ENCODE measurements at places on chromosomes 5 and 9.

DNA sequence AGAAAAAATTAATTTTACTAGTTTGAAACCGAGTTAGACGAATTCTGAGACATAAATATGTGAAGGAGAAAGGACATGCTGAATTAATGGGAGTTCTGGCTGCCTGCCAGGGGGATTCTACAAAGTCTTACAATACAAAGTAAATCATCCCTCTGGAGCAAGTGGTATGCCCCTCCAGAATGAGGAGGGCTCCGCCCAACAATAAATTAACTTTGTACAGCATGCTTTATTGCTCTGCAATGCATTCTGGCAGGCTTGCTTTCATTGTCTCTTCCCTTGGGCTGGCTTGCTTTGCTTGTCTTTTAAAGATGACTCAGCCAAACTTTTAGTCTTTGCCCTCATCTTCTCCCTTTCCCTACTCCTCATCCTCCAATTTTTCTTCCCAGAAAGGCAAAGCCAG, 11.7 kb upstream of the PCDHB1 start:
- no peak for DNase-seq

GRCh38 chr5:60183881-60184280, 290.4 kb upstream of the PDE4D start:
- DNase-seq, result no peak

- no peak for DNase-seq
These were observed 3.2 kb upstream of the MAPK9 start for GRCh38 chr5:180294913-180295555.

- DNase-seq, result no peak
These were observed 11.1 kb upstream of the ESM1 start for GRCh38 chr5:54996466-54996865.

GRCh38 chr5:105708442-105708841, 1962.3 kb downstream of the EFNA5 start:
- no peak for DNase-seq

Measured in neural crest cell (in vitro differentiated cells).